Stimulated activated CD4-positive, alpha-beta T cell treated with anti-CD3 and anti-CD28 coated beads, Interleukin-4, amount 100 ng/mL, for 1 hour (primary cell): ENCODE measurements at places on chromosomes 12 and 14.

- DNase-seq: no peak
Measured at GRCh38 chr14:96285667-96286066, 29.7 kb downstream of the BDKRB1 start.

DNA sequence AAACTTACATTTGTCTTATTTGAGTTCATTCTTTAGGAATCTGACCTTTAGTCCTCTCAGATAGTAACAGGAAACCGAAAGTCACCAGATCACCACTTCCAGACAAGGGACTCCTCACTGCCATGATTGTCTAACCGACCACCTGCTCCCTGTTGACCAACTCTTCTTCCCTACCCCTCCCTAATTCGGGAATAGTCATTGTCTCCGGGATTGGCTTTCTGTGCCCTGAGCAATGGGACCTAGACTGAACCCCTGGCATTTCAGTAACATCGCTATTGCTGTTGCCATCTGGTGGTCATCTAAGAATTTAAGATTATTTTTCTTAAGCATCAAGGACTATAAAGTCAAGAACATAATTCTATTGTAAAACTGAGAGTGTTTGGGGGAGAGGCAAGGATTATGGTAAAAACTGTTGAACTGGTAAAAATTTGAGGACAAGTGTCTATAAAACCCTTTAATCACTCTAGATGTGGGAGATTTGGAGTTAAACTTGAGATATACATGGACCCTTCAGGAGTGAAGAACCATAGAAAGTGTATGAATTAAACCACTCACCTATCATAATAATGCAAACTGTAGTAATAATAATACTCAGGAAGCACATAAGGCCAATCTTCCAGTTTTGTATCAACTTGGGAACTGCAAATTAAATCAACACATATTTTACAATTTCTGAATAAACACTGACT, 6.3 kb downstream of the CLEC2A start:
- DNase-seq: no peak

- no peak for DNase-seq
Measured at GRCh38 chr14:73231981-73232851, 5.1 kb upstream of the PAPLN start.

GRCh38 chr14:59325906-59326305, 137.4 kb downstream of the DAAM1 start:
- DNase-seq: no peak

DNA sequence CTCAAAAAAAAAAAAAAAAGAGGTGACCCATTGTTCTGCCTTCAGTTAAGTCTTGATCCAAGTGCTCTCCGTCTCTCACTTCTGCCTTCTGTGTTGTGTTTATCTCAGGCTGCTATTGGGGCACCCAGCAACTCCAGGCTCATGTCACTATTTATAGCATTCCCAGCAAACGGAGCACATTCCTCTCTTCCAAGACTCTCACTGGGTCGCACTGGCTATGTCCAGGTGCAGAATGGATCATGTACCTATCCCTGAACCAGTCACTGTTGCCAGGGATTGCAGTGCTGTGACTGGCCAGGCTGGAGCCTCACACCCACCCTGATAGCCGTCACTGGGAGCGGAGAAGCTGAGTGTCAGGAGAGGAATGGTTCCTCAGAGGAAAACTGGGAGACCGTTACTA, 31.2 kb downstream of the RHOF start:
- no peak for DNase-seq

GRCh38 chr12:131842169-131842568, 14.0 kb downstream of the MMP17 start:
- DNase-seq: no peak

- no peak for DNase-seq
Measured at GRCh38 chr12:2689879-2690278, 104.9 kb upstream of the FKBP4 start.

GRCh38 chr14:35243956-35244355, 48.2 kb upstream of the PSMA6 start:
- no peak for DNase-seq

DNA sequence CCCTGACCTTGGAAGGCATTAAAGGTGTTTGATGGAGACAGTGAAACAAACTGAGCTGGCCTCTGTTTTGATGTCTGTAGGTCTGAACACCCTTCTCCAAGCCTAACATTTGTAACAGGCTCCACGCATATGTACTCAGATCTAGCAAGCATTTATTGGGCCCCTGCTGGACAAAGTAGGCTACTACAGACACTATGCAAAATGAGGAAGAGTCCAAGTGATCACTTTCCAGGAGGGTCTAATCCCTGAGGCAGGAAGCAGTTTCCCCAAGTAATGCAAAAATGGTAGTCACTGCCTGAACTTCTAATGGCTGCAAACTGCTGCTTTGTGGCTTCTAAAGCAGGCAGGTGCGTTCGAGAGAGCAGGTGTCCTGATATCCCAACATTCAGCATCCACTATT, 405.8 kb downstream of the MED13L start:
- DNase-seq: no peak

GRCh38 chr14:25349269-25349668, 299.3 kb upstream of the STXBP6 start:
- DNase-seq: no peak

DNA sequence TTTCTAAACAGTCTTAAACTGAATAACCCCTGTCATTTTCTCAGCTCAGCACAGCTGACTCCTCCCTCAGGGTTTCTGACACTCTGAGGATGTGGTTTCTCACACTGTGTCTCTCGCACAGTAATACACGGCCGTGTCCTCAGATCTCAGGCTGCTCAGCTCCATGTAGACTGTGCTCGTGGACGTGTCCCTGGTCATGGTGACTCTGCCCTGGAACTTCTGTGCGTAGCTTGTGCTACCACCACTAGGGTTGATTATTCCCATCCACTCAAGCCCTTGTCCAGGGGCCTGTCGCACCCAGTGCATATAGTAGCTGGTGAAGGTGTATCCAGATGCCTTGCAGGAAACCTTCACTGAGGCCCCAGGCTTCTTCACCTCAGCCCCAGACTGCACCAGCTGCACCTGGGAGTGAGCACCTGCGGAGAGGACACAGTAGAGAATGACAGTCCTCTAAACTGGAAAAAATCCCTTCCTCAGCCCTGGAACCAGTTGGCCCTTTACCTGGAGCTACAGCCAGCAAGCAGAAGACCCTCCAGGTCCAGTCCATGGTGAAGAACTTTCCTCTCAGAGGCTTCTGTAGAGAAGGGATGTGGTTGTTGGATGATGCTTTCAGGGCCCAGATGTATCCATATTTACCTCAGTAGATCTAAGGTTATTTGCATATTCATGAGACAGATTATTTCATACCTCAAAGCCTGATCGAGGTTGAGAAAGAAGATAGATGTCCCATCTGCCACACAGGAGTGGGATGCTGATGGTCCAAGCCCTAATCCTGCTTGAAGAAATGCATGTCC, 984.8 kb downstream of the TMEM121 start:
- peak; percentile 15 for DNase-seq

DNA sequence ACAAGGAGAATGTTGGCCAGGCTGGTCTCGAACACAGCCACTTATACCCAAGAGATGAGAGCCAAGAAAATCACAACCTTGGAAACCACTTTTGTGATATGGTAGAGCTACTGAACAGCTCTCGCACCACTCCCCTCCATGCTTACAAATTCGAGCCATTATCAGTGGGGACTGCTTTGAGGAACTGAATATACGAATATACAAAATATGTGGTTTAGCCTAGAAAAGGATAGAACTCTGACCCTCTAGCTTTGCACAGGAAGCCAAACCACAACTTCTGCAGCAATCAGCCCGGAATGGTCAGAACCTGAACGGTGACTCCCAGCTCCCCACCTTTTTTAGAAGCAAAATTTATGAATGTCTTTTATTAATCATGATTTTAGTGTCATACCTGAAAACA, 129.8 kb upstream of the TMEM132C start:
- DNase-seq: no peak

GRCh38 chr12:92123780-92124688, 21.6 kb downstream of the BTG1 start:
- DNase-seq: no peak

- DNase-seq: no peak
Measured at GRCh38 chr14:91817566-91818325, 49.6 kb downstream of the TC2N start.

- DNase-seq: no peak
Measured at GRCh38 chr12:92765871-92766270, 63.1 kb downstream of the PLEKHG7 start.

DNA sequence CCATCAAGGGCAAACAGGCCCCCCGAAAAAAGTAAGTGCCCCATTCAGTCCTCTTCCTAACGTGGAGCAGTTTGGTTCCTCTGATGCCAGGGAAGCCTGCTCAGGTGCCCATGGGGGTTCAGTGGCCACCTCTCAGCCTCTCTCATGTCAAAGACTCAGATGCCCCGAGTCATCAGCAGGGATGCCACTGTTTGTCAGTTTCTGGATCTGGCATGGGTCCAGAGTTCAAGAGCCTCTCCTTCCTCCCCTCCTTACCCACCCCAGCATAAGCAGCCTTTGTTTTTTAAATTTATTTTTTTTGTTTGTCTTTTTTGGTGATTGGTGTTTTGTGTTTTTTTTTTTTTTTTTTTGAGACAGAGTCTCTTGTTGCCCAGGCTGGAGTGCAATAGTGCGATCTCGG, 11.3 kb downstream of the KMT5A start:
- DNase-seq: no peak

DNA sequence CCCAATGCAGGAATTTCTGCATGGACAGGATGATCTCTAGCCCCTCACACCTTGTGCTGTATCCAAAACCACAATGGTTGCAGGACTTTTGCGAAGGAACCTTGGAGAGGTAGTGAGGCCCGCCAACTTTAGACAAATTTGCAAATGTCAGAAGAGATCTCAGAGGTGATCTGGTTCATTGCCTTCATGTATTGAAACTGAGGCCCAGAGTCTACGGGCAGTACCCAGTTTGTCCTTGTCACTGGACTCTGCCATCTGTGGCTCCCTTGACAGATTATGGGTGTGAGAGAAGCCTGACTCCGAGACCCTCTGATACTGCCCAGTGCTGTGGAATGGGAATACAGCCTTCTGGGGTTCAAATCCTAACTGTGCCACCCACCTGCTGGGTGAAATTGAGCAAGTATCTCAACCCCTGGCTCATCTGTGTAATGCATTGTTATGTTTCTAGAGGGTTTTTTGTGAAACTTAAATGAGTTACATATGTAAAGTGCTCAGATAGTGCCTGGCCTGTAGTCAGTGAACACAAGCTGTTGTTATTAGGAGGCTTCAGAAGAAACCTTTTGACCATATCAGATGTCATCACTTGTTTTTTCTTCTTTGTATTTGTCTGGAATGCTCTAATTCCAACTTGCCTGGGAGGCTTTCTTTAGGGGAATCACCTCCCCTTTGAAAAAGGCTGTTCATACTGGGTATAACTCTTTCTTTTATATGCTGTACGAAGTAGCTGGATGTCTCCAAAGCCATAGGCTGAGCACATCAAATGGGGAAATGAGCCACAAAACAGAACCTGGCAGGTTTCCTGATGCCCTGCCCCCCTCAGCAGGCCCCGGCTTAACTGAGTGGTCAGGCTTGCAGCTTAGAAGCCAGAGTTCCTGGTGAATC, 71.4 kb upstream of the SRSF5 start:
- DNase-seq: no peak

- no peak for DNase-seq
Measured at GRCh38 chr12:18646286-18646890, 91.4 kb downstream of the PLCZ1 start.

GRCh38 chr14:33611405-33612196, 339.3 kb downstream of the EGLN3 start:
- DNase-seq: no peak

DNA sequence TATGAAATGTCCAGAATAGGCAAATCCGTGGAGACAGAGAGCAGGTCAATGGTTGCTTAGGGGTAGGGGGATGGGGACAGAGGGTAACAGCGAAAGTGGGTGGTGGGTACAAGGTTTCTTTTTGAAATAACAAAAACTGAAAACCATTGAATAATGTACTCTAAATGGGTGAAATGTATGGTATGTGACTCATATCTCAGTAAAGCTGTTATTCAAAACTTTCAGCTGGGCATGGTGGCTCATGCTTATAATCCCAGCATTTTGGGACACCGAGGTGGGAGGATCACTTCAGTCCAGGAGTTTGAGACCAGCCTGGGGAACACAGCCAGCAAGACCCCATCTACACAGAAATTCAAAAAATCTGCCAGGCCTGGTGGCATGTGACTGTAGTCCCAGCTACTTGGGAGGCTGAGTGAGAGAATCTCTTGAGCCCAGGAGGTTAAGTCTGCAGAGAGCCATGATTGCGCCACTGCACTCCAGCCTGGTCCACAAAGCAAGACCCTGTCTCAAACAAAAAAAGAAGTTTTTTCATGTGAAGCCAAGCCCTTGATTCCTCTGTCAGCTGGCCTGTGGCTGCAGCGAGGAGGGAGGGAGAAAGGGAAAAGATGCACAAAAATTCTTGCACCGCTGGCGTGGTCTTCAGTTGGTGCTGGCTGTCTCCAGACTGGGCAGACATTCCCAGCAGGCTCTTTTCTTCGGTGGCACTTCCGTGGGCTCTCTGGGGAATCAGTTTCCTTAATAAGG, 248.2 kb downstream of the SLC41A2 start:
- DNase-seq: no peak

GRCh38 chr14:21346532-21347135, 37.2 kb downstream of the SUPT16H start:
- no peak for DNase-seq

- no peak for DNase-seq
Measured at GRCh38 chr14:24713404-24713803, 79.4 kb upstream of the GZMB start.

DNA sequence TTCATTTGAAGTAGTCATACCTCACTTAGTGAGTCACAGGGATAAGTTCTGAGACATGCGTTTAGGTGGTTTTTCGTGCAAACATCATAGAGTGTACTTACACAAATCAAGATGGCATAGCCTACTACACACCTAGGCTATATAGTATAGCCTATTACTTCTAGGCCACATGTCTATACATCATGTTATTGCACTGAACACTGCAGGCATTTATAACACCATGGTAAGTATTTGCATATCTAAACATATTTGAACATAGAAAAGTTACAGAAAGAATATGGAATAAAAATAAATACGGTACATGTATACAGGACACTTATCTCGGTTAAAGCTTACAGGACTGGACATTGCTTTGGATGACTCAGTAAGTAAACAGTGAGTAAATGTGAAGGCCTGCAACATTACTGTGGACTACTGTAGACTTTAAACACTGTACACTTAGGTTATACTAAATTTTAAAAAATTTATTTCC, 670.6 kb downstream of the SLC16A7 start:
- DNase-seq: no peak

- no peak for DNase-seq
Measured at GRCh38 chr14:94473666-94474410, 2.2 kb downstream of the SERPINA9 start.

- DNase-seq: no peak
Measured at GRCh38 chr14:37078131-37078530, 94.3 kb downstream of the SLC25A21 start.

DNA sequence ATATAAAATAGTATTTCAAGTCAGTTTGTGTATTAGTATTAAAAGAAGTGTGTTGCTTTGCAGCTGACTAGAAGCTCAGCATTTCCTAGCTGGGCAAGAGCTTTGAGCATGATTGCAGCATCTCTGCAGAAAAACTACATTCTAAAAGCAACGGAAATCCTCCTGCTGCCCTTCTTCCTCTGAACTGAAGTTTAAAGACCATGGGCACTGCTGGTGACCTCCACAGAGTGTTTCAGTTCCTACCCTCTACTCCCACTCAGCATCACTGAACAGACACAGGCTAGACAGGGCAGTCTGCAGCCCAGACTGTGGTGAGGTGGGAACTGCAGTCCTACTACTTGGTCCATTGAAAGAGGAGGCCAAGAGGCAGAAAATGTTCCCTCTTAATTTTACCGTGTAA, 59.0 kb downstream of the FAR2 start:
- no peak for DNase-seq

GRCh38 chr12:123038966-123039365, 58.5 kb downstream of the ARL6IP4 start:
- no peak for DNase-seq
